Activated CD4-positive, alpha-beta T cell treated with anti-CD3 and anti-CD28 coated beads, Interleukin-2, amount 10 ng/mL, durations not matched to agents 7 days and 5 days (primary cell): ENCODE measurements at places on chromosomes 13 and 19. TPM values are rescaled to one million over a fixed set of nuclear protein-coding genes. Genes with fewer than 3 reads are reported as not detected.

DNA sequence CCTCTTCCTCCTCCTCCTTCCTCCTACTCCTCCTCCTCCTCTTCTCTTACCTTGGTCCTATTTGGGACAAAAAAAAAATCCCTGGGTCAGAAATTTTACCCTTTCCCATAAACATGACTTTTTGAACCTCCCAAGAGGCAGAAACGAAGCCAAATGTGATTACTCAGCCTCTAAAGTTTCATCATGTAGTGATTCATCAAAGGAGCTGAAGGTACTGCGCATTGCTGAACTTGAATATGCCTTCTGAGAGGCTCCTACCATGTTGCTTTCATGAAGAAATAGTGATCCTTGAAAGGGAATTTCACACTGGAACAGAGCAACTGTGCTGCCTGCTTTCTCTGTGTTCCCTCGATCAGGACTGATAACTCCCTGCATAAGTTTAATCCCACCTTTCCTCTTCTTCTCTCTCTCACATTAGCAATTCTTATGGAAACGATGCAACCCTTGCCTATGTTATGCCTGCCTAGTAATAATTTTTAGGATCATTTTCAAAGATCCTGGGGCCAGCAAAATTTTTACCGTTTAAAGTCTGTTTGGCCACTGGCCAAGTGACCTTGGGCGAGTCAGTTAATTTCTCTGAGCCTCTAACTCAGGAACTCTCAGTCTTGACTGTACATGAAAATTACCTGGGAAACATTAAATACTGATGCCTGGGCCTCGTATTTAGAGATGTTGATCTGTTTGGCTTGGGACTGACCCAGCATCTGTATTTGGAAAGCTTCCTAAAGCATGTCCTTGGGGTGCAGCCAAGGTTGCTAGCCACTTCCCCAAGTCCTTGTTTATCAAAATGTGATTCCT, 149.5 kb downstream of the DCT start:
- peaks cover 29% of the 10 kb centered on the region for H3K27me3 ChIP-seq
- H3K36me3 ChIP-seq: peaks cover 18% of the 10 kb centered on the region
- DNase-seq: no peak
- H3K4me1 ChIP-seq: peaks cover 59% of the 10 kb centered on the region
- H3K27ac ChIP-seq: peak overlapping the region; percentile 50
- no peak overlapping the region for H3K4me3 ChIP-seq

GRCh38 chr13:112182251-112182650, 115.3 kb downstream of the SOX1 start:
- DNase-seq: no peak
- H3K36me3 ChIP-seq: no peaks in the 10 kb centered on the region
- H3K4me1 ChIP-seq: no peaks in the 10 kb centered on the region
- H3K27me3 ChIP-seq: no peaks in the 10 kb centered on the region
- H3K4me3 ChIP-seq: no peak overlapping the region
- no peak overlapping the region for H3K27ac ChIP-seq

GRCh38 chr19:3978145-3978544, 7.1 kb downstream of the EEF2 start:
- H3K4me1 ChIP-seq: peaks cover 25% of the 10 kb centered on the region
- H3K36me3 ChIP-seq: peaks cover 52% of the 10 kb centered on the region
- DNase-seq: no peak
- H3K27me3 ChIP-seq: no peaks in the 10 kb centered on the region

DNA sequence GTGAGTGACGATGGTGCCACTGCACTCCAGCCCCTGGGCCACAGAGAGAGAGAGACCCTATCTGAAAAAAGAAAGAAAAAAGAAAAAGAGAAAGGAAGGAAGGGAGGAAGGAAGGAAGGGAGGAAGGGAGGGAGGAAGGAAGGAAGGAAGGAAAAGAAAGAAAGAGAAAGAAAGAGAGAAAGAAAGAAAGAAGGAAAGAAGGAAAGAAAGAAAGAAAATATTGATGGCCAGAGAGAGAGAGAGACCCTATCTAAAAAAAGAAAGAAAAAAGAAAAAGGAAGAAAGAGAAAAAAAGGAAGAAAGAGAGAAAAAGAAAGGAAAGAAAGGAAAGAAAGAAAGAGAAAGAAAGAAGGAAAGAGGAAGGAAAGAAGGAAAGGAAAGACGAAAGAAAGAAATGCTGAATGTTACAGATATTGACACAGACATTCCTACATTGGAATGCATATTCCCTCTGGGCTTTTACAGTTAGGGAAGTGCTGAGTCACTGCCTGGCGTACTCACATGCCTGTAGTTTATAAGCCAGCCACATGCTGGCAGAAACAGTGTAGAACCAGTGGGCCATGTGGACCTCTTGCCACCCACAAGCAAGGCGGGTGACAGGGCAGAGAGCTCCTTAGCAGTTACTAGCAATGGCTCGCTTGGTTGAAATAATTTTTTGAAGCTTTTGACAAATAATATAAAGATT, 34.6 kb upstream of the SLC46A3 start:
- peaks cover 26% of the 10 kb centered on the region for H3K4me1 ChIP-seq
- no peak for DNase-seq
- peaks cover 8% of the 10 kb centered on the region for H3K27me3 ChIP-seq
- H3K27ac ChIP-seq: no peak overlapping the region
- peaks cover 4% of the 10 kb centered on the region for H3K36me3 ChIP-seq
- H3K4me3 ChIP-seq: no peak overlapping the region

- no peaks in the 10 kb centered on the region for H3K27me3 ChIP-seq
- peaks cover 28% of the 10 kb centered on the region for H3K36me3 ChIP-seq
- no peak overlapping the region for H3K4me3 ChIP-seq
- H3K27ac ChIP-seq: no peak overlapping the region
These were observed 2.6 kb downstream of the NR1H2 start for GRCh38 chr19:50378863-50379236.

DNA sequence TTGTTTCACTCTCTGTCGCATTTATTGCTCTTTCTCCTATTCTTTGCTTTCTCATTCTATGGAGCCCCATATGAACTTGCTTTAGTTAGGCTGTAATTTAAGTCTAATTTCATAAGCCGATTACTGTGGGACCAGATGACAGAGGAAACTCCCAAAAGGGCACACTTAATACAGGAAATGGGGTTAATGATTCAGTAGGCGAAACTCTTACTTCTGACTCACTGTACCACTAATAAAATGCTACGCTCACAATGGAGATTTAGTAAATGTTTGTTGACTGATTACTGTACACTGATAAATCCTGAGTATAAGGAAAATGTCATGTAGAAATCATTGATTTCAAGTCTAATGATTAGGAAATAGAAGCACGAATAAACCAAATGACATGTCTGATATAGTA, 276.4 kb downstream of the KLF5 start:
- no peaks in the 10 kb centered on the region for H3K27me3 ChIP-seq
- no peak for DNase-seq
- no peak overlapping the region for H3K4me3 ChIP-seq
- no peaks in the 10 kb centered on the region for H3K4me1 ChIP-seq
- no peak overlapping the region for H3K27ac ChIP-seq

DNA sequence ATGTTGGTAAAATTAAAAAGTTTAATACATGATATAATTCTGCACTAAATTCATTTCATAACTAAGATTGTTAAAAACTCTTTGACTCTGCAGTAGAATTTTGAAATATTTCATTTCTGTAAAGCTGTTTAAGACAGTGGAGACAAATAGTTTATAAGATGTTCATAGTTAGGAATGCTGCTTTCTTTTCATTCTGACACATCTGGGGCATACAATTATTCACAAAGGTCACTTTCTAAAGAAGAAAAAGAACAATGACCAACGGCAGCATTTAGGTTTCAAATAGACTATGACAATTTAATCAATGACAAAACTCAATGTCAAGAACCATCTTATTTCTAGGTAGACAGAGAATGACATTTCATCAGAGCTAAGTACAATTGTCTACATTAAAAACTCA, 1422.1 kb downstream of the PCDH9 start:
- H3K4me3 ChIP-seq: no peak overlapping the region
- H3K4me1 ChIP-seq: no peaks in the 10 kb centered on the region
- no peaks in the 10 kb centered on the region for H3K36me3 ChIP-seq
- no peak for DNase-seq
- no peaks in the 10 kb centered on the region for H3K27me3 ChIP-seq

DNA sequence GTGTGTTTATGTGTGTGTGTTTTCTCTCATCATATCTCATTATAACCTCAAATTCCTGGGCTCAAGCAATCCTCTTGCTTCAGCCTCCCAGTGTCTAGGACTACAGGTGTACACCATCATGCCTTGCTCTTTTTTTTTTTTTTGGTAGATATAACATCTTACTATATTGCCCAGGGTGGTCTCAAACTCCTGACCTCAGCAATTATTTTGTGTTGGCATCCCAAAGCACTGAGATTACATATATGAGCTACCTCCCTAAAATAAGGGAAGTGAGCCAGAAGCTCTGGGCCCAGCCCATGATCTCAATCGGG, 448 bp upstream of the ZNF543 start:
- peaks cover 36% of the 10 kb centered on the region for H3K27me3 ChIP-seq
- H3K36me3 ChIP-seq: peaks cover 35% of the 10 kb centered on the region
- peak overlapping the region; percentile 85 for H3K4me3 ChIP-seq
- DNase-seq: no peak

- peak; percentile 99 for DNase-seq
- peaks cover 51% of the 10 kb centered on the region for H3K36me3 ChIP-seq
- H3K27me3 ChIP-seq: no peaks in the 10 kb centered on the region
- H3K27ac ChIP-seq: peak within 1 kb of the TSS; percentile 97
These were observed at the start of gene ZNF816 for GRCh38 chr19:52962394-52963246. Gene ZNF816 (minus strand): TSS chr19:52962881. CDS start chr19:52956089, 6,792 bp downstream.

Gene DYRK1B
- total RNA-seq: 11.5 TPM

Gene CEACAM20
- total RNA-seq: not detected

- peaks cover 12% of the 10 kb centered on the region for H3K4me1 ChIP-seq
- no peaks in the 10 kb centered on the region for H3K27me3 ChIP-seq
- no peak overlapping the region for H3K27ac ChIP-seq
- H3K36me3 ChIP-seq: peaks cover 11% of the 10 kb centered on the region
- DNase-seq: no peak
These were observed 4.8 kb downstream of the DHDH start for GRCh38 chr19:48938256-48938655.

- no peaks in the 10 kb centered on the region for H3K4me1 ChIP-seq
- H3K27me3 ChIP-seq: peaks cover 3% of the 10 kb centered on the region
- no peak for DNase-seq
These were observed 258.2 kb upstream of the IRS2 start for GRCh38 chr13:110044551-110045111.

- H3K4me3 ChIP-seq: no peak overlapping the region
- DNase-seq: no peak
- H3K4me1 ChIP-seq: peaks cover 50% of the 10 kb centered on the region
- no peaks in the 10 kb centered on the region for H3K27me3 ChIP-seq
- H3K27ac ChIP-seq: peak overlapping the region; percentile 65
- peaks cover 11% of the 10 kb centered on the region for H3K36me3 ChIP-seq
These were observed 2.4 kb upstream of the HSH2D start for GRCh38 chr19:16141043-16141442.

- DNase-seq: no peak
- peaks cover 9% of the 10 kb centered on the region for H3K36me3 ChIP-seq
- peaks cover 13% of the 10 kb centered on the region for H3K4me1 ChIP-seq
- H3K4me3 ChIP-seq: no peak overlapping the region
These were observed 21.5 kb downstream of the CYP4F22 start for GRCh38 chr19:15529774-15530372.

Gene KEAP1
- 68.3 TPM for total RNA-seq

Gene GSX1
- total RNA-seq: not detected
